CD4-positive, alpha-beta T cell treated with Interleukin-6 at 100 ng/mL for 8 hours (primary cell): ENCODE measurements at places on chromosomes 1 and 21.

DNA sequence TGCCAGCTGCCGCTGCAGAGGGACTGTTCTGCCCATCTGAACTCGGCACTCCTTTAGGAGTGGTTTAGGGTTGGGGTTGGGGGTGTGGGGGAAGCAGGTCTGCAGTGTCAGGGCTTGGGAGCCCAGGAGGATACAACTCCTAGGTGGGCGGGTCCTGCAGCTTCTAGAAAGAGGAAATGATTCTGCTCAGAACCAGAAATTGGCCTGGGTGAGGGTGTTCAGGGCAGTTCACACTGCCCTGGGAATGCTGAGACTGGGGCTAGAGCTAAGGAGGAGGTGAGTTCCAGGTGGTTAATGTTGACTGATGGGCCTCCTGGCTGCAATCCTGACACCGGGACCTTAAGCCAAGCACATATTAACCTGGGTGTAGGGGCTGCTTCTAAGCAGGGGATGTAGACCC, 4.8 kb upstream of the SLC26A9 start:
- no peak for DNase-seq

DNA sequence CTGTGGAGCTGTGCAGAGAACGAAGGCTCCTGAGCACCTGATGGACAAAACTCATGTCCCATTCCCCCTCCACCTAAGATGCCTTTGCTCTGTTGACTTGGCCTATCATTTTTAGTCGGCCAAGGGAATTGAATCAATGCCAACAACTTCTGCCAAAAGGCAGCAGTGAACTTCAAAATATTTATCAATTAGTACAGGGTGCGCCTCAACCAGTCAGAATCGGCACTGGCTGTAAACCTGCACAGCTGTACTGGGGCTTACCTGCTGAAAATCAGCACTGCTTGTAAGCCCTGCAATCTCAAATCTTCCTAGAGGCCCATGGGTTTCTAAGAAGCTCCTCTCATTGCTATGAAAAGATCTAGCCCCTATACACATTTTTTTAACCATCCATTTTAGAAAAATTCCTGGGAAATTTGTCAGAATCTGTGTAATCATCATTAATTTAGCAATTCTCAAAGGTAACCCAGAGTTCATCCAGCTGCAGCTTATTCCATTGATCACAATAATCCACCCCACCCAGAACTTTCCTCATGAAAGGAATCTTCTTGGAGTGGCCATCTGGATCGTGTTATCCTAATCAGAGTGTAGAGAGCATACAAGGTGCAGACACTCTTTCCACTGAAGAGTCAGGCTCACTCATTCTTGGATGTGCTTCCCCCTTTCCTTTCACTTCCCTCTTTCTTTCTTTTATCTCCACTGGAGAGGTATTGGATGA, 40.2 kb downstream of the ADAMTS1 start:
- DNase-seq, result no peak

- DNase-seq, result peak; percentile 88
Observed at GRCh38 chr1:101112051-101112780, 86.6 kb upstream of the DPH5 start.

DNA sequence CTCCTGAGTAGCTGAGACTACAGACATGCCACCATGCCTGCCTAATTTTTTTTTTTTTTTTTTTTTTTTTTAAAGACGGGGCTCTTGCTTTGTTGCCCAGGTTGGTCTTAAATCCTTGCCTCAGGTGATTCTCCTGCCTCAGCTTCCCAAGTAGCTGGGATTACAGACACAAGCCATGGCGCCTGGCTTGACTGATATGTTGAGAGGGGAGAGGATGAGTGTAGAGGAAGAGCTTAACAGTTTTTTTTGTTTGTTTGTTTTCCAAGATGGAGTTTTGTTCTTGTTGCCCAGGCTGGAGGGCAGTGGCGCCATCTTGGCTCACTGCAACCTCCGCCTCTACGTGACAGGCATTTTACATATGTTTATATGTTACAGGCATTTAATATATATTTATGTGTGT, 2.5 kb downstream of the SRP9 start:
- no peak for DNase-seq

- no peak for DNase-seq
Observed at GRCh38 chr1:4317207-4317606, 337.2 kb upstream of the AJAP1 start.

- DNase-seq, result no peak
Observed at GRCh38 chr1:176338877-176339276, 124.1 kb upstream of the PAPPA2 start.

DNA sequence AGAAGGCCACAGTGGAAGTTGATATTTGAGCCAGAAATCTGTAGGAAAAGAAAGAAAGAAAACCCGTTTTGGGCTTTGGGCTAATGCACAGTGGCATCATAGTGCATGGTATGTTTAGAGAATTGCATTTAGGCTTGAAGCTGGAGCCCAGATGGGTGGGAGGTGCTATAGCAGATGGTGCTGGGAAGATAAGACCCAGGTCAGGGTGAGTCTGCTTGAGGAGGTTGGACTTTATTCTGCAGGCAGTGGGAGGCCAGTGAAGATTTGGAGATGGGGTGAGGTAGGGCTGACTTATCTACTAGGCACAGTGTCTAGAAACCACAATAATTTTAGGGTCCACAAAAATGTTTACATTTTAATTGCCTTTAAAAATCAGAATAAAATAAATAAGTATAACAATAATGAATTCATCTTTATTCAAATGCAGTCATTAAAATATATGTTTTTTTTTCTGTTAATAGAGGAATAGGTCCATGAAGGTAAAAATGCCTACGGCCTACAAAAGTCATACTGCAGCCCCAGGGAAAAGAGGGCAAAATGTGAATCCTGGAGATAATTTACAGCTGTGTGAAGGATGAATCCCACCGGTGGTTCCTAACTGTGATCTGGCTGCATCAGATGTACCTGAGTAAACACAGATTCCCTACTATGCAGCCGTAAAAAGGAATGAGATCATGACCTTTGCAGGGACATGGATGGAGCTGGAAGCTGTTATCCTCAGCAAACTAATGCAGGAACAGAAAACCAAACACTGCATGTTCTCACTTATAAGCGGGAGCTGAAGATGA, 8.7 kb downstream of the DNAJC6 start:
- no peak for DNase-seq

- DNase-seq, result no peak
Observed at GRCh38 chr1:68221001-68221979, 11.0 kb downstream of the WLS start.

- DNase-seq, result no peak
Observed at GRCh38 chr1:210689826-210690225, 361.1 kb downstream of the HHAT start.

DNA sequence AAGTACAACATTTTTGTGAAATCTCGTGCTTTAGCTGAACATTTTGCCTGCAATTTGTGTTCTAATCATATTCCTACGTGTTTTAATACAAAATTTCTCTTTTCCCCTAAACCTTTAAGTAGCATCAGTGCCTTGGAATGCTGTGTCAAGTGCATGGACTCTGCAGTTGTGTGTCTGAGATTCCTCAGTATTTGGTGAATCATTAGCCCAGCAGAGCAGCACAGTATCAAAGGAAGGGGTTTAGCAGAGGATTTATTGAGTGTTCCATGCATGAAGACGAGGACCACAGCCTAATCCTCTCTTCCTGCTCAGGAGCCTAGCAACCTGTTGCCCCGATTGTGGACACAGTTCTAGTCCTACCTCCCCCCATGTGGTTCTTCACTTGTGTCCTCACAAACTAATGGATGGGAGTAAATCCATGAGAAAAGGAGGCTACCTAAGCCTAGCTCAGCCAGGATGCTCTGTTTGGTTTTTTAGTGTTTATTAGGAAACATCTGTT, 29.3 kb upstream of the PCP4 start:
- DNase-seq, result no peak

DNA sequence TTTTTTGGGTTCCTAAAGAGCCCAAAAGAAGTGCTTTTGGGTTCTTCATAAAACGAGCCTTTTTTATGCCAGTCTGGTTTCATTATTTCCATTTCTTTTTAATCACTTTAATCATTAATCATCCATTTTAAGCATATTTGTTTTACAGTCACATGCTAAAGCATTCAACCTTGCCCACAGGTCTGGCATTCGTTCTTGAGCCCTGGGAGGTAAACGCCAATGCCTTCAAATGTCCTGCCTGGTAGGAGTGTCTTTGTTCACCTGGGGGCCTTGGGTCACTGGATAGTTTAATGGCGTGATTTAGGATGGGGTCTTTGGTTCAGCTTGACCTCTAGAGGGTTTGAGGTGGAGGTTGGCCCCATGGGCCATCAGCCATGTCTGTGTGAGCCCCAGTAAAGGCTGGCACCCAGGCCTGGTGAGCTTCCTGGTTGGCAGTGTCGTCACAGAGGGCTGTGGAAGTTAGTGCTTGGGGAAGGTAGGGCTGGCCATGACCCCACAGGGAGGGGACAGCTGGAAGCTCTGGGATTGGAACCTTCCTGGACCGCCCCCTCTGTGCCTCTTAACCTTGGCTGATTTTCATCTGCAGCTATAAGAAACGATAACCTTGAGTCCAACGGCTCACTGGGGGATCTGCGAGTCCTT, 20.2 kb downstream of the C1orf174 start:
- no peak for DNase-seq

DNA sequence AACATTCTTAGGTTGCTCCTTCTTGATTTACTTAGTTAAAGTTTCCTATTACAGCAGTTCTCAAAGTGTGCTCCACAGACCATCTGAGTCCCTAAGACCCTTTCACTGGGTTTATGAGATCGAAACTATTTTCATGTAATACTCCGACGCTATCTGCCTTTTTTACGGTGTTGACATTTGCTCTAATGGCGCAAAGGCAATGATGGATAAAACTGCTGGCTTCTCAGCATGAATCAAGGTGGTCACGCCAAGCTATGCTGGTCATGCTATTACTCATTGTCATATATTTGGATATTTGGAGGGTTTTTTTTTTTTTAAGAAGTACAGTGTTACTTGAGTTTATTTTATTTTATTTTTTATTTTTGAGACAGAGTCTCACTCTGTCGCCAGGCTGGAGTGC, 235.1 kb downstream of the KIF26B start:
- no peak for DNase-seq

GRCh38 chr1:226309398-226310244, 657 bp upstream of the LIN9 start:
- DNase-seq, result no peak

DNA sequence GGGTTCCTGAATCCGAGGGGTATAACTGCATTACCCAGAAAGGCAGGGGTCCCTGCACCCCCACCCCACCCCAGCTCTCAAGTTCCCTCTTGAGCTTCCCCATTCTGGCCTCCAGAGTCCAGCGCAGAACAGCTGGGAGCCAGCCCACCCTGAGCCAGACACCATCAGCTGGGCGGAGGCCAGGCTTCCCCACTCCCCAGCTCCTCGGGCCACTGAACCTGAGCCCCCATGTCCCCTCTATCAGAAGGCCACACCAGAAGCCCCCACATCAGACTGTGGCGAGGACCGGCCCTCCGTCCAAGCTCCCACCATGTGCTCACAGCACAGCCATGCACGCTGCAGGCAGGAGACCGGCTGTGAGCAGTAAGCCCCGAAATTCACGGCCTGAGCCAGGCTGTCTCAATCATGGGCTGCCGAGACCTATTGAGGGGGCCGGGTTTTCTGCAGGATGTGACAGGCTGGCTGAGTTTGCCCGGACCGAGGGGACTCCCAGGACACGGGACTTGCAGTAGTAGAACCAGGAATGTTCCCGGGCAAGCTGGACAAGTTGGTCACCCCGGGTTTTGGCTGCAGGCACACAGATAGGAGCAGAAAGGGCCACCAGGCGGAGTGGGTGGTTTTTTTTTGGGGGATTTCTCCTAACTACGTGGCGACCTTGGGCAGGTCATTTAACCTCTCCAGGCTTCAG, 25.5 kb upstream of the TNFRSF1B start:
- no peak for DNase-seq

- no peak for DNase-seq
Observed at GRCh38 chr1:95115708-95116137, 1.4 kb upstream of the TLCD4 start.

GRCh38 chr1:21530368-21531016, 21.3 kb downstream of the ALPL start:
- DNase-seq, result no peak

DNA sequence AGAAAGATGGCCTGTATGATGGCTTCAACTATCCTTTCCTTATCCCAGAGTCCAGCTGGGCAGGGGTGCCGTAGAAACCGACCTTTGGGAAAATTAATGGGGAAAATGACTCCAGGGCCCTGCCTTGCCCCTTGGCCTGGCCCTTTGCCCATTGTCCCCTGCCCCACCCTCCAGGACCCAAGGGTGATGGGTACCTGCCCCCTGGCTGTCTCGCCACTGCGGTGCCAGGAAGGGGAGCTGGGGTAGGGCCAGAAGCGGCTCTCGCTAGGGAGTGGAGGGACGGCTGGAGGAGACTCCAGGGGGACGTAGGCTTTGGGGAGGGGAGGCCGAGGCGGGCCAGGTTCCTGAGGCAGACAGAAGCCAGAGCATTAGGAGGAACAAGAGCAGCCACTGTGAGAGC, 29.1 kb upstream of the GOLT1A start:
- DNase-seq, result no peak

- DNase-seq, result no peak
Observed at GRCh38 chr21:38760017-38760761, 45.5 kb upstream of the ETS2 start.

DNA sequence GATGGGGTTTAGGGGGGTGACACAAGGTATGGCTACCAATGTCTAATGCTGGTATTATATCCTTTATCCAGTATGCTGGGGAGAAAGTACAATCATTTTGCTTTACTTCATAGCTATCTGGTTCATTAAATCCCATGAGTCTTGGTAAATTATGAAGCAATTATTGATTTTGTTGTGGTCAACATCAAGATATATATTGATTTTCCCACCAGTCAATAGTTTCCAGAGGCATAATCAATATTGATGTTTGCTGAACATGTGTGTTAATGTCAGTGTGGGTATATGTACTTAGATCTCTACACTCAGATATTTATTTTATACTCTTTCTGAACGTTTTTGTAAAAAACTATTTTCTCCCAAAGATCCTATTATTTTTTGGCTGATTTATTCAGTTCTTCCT, 155.5 kb downstream of the BACH1 start:
- DNase-seq, result no peak

- no peak for DNase-seq
Observed at GRCh38 chr1:213464786-213465460, 413.9 kb downstream of the RPS6KC1 start.

- no peak for DNase-seq
Observed at GRCh38 chr1:79929356-79929755, 922.8 kb upstream of the ADGRL4 start.

DNA sequence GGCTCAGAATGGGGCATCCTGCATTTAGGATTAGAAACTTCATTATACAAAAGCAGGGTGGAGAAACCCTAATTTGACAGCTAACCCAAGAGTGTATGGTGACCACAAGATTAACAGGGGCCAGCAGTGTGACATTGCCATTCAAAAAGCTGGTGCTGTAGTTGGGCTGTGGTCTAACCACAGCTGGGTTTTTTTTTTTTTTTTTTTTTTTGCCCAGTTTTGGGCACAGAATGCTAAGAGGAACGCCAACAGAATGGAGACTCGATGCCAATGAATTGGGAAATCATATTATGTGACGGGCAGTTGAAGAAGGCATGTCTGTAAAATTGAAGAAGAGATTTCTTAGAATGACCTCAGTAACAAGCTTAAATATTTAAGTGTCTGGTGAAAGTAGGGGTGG, 58.4 kb downstream of the NFIA start:
- no peak for DNase-seq

- no peak for DNase-seq
Observed at GRCh38 chr21:36860736-36861594, 105.5 kb downstream of the HLCS start.
